ENCODE measurements at places on chromosomes 6 and 20. TPM values are rescaled to one million over a fixed set of nuclear protein-coding genes. Genes with fewer than 3 reads are reported as not detected.

Gene HLA-DQB1
- not detected for total RNA-seq

Gene BTN1A1
- not detected for total RNA-seq

Gene HLA-DOA
- total RNA-seq: 0.69 TPM

Gene SIRPB1
- not detected for total RNA-seq

Gene EYA2
- 94.1 TPM for total RNA-seq

Gene ZNF451
- total RNA-seq: 79.6 TPM

Gene FILIP1
- total RNA-seq: 0.69 TPM

Gene BMP6
- total RNA-seq: 0.25 TPM

Gene NRSN1
- total RNA-seq: 5.7 TPM

Gene BMP5
- 1.1 TPM for total RNA-seq

Gene SALL4
- total RNA-seq: 41.0 TPM

Gene KIF3B
- 55.3 TPM for total RNA-seq

Gene SAMD3
- 1.6 TPM for total RNA-seq

Gene CST2
- total RNA-seq: not detected

Gene SASH1
- 5.0 TPM for total RNA-seq

Gene SLC2A4RG
- total RNA-seq: 47.9 TPM

Gene SYCP2L
- 20.5 TPM for total RNA-seq

Gene HRH3
- 13.7 TPM for total RNA-seq

Gene MCHR2
- total RNA-seq: not detected

Gene MAS1
- total RNA-seq: not detected

Gene PREP
- 206 TPM for total RNA-seq

Gene FNDC11
- 9.3 TPM for total RNA-seq

Gene NCOA3
- 24.6 TPM for total RNA-seq
